ENCODE measurements at places on chromosomes 16 and 17.

DNA sequence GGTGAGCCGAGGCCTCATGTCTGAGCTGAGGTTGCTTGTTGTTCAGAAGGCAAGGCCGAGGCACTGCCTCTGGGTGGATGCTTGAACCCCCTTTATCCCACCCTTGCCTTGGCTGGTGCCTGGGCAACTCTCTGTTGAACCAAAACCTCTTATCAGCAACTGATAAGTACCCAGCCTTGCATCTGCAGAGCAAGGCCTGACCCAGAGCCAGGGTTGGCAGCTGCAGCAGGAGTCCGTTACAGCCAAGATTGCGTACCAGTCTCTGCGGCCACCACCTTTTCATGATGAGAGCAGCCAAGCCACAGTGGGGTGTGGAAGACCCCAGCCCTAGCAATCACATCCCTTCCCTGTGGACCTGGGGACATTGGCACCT is 118.3 kb downstream of the RAB11FIP4 start:
- no peak for DNase-seq

DNA sequence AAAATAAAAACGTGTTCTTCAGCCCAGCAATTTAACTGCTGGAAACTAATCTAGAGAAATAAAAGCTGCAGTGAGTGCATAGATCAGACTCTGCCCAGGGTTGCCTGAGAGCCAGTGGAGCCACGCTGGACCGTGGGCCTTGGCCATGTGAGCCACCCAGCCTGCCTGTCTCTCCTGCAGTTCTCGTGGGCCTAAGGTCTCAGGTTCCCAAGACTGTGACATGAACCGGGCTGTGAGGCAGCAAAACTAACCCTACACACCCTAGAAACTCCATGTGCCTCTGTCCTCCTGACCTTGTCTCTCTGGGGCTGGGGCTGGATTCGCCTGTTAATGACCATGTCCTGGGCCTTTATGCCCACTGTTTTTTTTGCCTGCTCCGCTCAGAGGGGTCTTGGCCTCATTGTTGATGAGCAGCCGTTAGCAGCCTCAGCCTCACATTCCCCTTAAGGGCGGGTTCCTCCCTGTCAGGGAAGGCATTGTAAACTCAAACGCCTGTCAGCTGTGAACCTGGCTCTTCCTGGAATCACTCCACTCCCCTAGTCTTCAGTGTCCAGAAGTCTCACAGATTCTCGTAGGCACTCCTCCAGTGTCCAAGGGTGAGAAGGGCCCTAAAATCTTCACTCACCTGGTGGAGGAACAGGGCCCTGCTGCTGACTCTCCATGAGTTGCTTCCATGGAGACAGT is 16.9 kb downstream of the C16orf90 start:
- DNase-seq: no peak

GRCh38 chr17:75325827-75326225 is 36.6 kb upstream of the SLC25A19 start:
- no peak for DNase-seq

- no peak for DNase-seq
Measured at GRCh38 chr17:3003296-3004149, 59.9 kb downstream of the OR1D5 start.

DNA sequence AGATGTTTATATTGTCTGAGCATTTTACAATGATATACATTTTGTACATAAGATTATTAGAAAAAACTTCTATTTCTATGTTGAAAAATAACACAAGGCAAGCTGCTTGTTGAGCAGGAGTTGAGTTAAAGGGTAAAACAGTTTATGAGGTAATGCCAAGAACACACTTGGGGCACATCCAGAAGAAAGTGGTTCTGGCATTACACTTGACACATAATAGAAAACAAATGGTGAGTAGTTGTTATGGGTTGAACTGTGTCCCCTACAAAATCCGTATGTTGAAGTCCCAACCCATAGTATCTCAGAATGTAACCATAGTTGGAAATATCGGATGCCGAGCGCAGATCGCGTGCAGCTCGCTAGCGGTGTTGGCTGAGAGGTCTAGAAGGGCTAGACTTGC is 354.3 kb upstream of the GOT2 start:
- no peak for DNase-seq

DNA sequence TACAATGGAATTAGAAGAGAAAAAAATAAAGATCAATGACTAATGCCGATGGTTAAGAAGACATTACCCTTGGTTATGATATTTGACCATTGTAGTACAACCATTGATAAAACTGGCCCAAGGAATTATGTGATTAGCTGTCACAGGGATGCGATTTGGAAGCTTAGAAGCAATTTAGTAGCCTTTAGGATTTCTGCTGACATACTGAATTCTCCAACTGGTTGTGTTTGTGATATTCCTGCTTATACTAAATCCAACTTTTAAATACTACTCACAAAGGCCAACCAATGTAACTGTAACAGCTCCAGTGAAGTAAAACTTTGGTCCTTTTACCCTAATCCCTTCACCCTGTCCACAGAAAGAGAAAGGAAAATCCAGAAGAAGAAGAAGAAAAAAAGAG is 31.4 kb upstream of the ABCA6 start:
- no peak for DNase-seq

DNA sequence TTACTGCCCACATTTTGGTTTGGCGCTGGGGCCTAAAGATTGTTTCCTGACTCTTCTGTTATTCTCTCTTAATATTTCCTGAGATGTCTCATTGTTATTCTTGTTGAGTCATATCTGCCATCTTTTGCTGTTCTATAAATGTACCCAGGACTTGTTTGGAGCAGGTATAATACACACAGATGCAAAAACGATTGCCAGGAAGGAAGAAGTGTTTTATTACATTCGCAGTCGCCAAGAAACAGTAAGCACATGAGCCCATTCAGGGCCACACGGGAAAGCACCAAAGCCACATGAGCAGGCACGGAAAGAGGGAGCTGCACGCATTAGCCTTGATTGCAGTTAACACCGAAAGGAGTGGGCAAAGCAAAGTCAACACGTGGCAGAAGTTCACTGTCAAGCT is 70.2 kb downstream of the ARHGAP44 start:
- no peak for DNase-seq

All from amniotic stem cell (primary cell).